ENCODE measurements at places on chromosomes 11 and 22.
A peak's percentile ranks its signal among the peaks of the same experiment; 100 is the strongest.

- no peak for DNase-seq
Observed at GRCh38 chr22:25908755-25909154, 166.8 kb downstream of the MYO18B start.

DNA sequence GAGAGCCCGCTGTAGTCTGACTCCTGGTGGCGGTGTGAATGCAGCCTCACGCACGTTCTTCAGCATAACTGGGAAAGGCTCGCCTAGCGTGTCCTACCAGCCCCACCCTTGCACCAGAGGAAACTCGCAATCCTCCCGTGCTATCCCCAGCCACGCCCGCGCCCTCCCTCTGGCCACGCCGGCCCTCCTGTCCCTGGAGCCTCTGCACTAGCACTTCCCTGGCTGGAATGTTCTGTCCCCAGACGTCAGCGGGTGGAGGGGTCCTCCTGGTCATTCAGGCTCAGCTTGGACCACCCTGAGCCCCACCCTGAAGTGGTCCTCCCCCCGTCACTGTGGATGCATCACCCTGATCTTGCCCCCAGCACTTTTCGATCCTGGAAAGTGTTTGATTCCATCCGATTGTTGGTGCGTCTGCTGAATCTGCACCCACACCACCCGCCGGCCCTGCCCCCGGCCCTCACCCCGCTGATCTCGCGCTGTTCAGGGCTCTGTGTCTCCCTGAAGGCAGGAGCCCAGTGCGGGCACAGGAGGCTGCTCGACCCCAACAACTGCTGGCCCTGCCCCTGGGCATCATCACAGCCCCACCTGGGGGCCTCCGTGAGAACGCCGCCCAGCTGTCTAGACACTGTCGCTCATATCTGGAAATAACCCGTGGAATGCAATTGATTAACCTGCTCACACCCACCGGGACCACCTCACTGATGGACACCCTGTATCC lies 437.0 kb downstream of the TBC1D22A start:
- peak; percentile 11 for DNase-seq

DNA sequence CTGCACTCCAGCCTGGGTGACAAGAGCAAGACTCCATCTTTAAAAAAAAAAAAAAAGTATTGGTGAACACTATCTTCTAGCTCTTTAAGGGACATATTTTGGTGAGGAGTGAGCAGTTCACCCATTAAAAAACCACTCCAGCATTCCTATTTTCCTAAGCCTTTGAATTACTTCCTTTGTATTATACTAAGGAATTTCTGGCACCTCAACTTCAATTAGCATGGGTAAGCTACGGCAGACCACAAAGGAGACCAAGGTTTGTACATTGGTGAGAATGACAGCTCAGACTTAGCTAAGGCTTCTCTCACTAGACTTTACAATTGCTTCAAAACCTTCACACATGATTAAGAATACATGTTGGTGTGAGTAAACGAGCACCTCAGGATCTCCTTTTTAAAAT lies 57.0 kb upstream of the BIRC3 start:
- DNase-seq = no peak

DNA sequence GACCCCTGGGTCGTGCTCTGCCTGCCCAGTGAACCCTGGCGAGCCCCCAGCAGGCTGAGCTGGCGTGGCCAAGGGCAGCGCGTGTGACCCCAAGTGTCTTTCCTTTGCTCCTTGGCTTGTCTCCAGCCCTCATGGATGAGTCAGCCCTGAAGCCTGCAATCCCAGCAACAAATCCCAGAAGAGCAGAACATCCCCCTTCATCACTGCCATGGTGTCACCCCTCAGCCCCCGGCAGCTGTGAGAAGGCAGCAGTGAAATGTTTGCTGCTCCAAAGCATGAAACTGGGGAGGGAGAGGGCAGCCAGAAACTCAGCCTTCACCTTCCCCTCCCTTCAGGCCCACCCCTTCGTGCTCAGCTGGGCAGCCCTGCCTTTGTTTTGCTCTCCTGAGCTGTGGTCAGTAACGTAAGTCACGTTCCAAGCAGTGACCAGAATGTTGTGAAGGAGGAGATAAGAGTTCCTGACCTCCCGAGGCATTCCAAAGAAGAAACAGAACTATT lies 29.8 kb downstream of the ADAMTS15 start:
- DNase-seq = no peak

DNA sequence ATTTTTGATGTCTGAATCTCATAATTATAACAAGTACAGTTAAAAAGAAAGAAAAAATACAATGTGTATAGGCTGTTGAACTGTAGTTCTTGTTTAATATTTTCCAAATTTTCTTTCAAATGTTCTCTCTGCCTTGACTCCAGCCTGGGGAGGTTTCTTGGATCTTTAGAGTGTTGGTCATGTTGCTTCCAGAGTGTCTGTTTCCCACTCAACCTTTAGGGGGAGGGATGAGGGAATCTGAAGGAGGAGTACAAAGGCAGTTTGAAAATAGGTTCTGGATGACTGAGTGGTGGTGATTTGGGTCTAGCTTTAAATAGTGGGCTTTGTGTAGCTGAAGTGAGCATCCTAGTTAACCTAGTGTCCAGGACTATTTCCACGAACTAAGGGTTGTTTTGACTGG lies 2.0 kb downstream of the CTNND1 start:
- DNase-seq = no peak

GRCh38 chr11:132865623-132866022 lies 666.7 kb downstream of the OPCML start:
- DNase-seq = no peak

DNA sequence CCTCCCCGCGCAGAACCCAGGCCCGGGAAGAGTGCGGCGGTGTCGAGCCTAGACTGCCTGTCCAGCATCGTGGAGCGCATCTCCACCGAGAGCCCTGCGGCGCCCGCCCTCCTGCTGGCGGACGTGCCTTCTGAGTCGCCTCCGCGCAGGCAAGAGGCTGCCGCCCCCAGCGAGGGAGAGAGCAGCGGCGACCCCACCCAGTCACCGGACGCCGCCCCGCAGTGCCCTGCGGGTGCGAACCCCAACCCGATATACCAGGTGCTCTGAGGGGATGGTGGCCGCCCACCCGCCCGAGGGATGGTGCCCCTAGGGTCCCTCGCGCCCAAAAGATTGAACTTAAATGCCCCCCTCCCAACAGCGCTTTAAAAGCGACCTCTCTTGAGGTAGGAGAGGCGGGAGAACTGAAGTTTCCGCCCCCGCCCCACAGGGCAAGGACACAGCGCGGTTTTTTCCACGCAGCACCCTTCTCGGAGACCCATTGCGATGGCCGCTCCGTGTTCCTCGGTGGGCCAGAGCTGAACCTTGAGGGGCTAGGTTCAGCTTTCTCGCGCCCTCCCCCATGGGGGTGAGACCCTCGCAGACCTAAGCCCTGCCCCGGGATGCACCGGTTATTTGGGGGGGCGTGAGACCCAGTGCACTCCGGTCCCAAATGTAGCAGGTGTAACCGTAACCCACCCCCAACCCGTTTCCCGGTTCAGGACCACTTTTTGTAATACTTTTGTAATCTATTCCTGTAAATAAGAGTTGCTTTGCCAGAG lies 2.0 kb downstream of the MYOD1 start:
- DNase-seq = no peak

- no peak for DNase-seq
Observed at GRCh38 chr11:67045314-67045713, 11.3 kb upstream of the RHOD start.

- DNase-seq = no peak
Observed at GRCh38 chr11:111937844-111938243, 701 bp downstream of the DIXDC1 start.

- DNase-seq = no peak
Observed at GRCh38 chr11:134742224-134742612, 330.2 kb upstream of the B3GAT1 start.

DNA sequence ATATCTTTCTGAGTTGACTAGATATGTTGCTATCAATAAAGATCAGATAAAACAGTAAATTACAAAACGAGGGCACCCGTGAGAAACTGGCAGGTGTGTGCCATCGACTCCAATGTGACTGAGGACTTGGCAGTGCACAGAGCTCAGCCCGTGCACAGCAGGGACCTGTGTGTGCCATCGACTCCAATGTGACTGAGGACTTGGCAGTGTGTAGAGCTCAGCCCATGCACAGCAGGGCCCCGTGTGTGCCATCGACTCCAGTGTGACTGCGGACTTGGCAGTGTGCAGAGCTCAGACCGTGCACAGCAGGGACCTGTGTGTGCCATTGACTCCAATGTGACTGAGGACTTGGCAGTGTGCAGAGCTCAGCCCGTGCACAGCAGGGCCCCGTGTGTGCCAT lies 347.2 kb upstream of the B3GAT1 start:
- DNase-seq = no peak

DNA sequence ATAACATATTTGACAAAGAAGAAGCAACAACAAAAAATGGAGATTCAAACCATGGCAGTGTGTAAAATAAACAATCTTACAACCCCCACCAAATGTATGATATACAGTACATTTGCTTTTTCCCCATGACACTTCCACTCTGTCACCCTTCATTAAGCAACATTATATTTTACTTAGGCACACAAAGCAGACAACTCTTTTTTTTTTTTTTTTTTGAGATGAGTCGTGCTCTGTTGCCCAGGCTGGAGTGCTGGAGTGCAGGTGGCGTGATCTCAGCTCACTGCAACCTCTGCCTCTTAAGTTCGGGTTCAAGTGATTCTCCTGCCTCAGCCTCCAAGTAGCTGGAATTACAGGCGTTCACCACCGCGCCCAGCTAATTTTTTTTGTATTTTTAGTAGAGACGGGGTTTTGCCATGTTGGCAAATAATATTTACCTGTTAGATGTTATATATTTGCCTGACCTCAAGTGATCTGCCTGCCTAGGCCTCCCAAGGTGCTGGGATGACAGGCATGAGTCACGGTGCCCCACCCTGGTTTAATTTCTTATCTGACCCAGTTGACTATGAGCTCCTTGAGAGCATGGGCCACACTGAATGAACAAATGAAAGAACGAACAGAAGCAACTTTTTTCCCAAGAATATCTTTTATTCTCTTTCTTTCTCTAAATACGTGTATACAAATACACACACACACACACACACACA lies 5.5 kb upstream of the PCF11 start:
- no peak for DNase-seq

GRCh38 chr11:8812438-8812837 lies 98.6 kb upstream of the AKIP1 start:
- no peak for DNase-seq

GRCh38 chr11:76075716-76076115 lies 130.6 kb downstream of the WNT11 start:
- DNase-seq = no peak

DNA sequence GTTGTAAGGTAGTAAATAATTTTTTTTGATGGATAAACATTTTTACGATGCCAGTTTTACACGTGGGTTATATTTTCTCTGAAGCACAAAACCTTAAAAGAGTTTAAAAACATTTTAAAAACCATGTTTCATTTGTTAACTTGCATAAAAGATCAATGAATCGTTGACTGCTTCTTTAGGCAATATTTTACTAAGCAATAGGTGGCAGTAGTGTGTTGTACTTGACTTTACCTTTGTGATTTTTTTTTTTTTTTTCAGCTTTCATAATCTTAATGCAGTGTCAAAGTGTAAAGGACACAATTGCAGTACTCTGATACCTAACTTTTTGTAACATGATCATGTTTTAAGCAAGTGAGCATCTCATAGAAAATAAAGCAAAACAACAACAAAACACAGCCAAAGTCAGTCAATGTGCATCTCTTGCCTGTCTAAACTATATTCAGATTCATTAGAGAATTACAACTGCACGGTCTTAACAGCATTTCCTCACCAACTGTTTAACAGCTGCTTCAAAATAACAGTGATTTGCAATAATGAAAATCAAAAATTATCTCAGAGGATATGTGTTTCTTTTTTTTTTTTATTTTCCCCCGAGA lies 27.7 kb downstream of the DNAJC24 start:
- no peak for DNase-seq

DNA sequence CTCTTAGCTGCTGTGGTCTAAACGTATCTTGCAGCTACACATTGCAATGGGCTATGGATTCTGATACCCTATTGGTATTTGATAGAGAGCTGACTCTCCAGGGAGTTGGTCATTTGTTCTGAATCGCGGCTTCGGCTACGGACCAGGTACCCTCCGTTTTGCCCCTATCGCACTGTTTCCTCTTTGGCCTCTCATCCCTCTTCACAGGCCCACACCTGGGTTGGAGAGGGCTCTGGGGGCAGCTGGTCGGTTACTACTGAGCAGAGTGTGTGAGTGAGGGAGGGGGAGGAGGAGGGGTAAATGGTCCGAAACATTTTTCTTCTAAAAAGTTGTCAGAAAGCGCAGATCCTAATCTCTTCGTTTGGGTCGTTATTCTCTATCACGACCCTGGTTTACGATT lies 48.8 kb upstream of the HSD17B12 start:
- no peak for DNase-seq

- no peak for DNase-seq
Observed at GRCh38 chr22:32518381-32518780, 43.8 kb downstream of the FBXO7 start.

- no peak for DNase-seq
Observed at GRCh38 chr22:26577081-26577480, 12.9 kb downstream of the TPST2 start.

GRCh38 chr11:129455756-129456655 lies 80.4 kb downstream of the BARX2 start:
- DNase-seq = no peak
